ENCODE measurements at places on chromosomes 1 and 21.
A peak's percentile ranks its signal among the peaks of the same experiment; 100 is the strongest.

- no peak for DNase-seq
Observed at GRCh38 chr1:165960136-165960535, 132.7 kb downstream of the UCK2 start.

DNA sequence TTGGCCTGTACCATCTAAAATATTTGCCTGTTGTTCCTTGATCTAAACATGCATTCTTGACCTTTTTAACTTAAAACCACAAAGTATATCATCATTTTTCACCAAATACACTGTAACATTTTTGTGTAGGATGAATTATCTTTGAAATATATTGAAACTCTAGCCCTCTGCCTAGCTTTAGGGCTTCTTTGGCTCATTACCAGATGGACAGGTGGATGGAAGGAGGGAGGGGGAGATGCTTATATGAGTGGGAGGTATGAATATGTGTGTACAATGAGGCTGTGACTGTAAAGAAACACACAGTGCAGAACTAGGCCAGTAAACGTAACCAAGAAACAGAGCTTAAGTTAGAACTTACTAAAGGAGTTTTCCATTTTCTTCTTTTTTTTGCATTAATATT lies 118.5 kb downstream of the ESRRG start:
- peak; percentile 63 for DNase-seq

DNA sequence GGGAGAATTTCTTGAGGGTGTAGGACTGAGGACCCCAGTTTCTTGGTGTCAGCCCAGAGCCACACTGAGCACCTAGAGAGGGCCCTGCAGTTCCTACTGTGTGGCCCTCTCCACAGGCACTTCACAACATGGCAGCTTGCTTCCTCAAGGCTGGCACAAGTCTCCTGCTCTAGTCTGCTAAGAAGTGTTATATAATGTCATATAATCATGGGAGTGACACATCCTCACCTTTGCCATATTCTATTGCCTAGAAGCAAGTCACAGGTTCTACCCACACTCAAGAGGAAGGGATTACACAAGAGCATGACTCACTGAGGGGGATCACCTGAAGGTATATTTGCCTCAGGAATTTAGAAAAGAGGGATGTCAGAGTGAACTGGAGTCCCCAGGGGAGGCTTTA lies 5.5 kb upstream of the SNX27 start:
- no peak for DNase-seq

DNA sequence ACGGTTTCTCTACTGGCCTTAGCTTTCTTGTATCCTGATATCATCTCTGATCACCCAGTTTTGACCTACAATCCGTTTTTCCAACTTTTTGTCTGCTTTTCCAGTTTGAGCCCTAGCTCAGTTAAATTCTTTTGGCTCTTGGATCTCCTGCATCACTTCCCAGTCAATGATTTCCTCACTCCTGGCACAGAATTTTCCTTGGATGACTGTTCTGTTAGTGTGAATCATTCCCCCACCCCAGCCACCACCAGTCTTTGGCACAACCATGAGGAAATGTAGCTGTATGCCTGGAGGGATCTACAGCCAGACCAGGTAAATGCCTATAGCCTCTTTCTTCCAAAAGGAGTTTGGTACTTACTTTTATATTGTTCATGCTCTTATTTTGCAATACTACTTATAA lies 187.2 kb upstream of the PTGFR start:
- DNase-seq, result no peak

DNA sequence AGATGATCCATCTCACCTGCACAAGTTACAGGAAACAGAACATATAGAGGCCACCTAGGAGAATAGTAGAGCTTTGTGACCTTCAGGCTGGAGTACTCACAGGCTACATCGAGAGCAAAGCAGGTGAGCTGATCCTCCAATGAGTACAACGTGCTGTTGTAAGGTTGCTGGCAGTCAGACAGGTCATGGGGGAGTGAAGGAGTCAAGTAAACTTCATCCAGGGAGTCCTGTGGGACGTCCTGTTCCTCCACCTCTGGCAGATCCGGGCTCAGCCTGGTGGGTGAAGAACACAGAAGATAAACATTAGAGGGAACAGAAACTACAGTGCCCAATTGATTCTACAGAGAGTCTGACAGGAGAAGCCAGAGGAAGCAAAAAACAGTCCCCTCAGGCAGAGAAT lies 62.5 kb downstream of the PRKAB2 start:
- no peak for DNase-seq

DNA sequence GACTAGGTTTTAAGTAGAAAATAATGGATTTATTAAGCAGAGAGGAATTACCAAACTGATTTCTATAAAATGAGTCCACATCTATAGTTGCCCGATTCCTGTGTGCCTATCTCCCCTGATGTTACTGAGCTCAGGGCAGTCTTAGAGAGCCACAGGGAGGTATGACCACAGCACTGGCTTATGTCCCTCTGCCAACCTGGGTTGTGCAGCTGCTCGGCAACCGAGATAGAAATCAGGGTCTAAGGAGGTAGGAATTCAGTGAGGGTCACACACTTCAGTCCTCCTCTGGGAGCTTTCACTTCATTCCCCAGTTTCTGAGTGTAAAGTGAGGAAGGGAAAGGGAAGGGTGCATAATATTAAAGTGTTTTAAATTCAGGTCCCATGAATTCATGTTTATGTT lies 386.8 kb downstream of the KCNH1 start:
- no peak for DNase-seq

GRCh38 chr1:246730839-246731238 lies 6.6 kb downstream of the SCCPDH start:
- no peak for DNase-seq
